ENCODE measurements at places on chromosomes 4 and X.

- no peak for DNase-seq
Observed at GRCh38 chrX:115694028-115694427, 133.1 kb downstream of the PLS3 start.

DNA sequence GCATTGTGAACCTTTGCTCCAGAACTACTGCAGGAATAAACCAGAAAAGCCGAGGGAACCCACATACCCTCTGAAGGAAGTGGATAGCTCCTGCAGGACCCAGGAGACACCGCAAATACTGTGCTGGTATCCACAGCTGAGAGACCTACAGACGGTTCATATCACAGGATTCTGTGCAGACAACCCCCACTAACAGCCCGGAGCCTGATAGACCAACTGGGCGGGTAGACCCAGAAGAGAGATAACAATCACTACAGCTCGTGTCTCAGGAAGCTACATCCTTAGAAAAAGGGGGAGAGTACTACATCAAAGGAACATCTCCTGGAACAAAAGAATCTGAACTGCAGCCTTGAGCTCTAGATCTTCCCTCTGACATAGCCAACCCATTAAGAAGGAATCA lies 150.8 kb downstream of the FRAS1 start:
- no peak for DNase-seq

DNA sequence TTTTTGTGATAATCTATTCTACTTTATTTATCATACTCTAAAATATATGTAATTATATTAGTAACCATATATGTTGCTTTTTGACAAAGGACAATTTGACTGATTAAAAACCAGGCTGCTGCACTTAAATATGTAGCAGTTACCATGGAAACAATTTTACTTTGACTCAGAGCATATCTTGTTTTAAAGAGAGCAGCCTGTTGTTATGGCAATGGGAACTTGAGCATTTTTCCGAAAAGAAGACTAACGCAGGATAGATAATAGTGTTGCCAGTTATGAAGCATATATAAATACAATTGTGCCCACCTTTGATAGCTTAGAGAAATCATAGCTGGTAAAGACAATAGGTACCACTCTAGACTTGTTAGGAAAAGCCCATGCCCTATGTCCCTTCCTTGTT lies 283.0 kb downstream of the GASK1B start:
- DNase-seq = no peak

DNA sequence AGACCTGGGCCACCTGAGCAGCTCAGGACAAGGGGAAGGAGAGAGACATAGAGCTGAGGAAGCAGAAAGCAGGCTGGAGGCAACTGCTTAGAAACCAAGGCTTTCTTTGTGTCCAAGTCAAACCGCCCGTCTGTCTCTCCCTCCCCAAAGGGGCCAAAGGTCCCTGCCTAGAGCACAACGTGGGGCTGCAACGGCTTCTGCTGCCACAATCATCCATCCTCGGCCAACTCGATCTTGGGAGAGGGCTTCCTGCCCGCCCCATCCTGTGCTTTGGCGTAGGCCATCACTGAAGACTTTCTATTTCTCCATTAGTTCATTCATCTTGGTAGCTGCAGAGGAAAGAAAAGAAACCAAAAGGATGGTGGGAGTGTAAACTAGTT lies 1.7 kb upstream of the TREX2 start:
- no peak for DNase-seq

DNA sequence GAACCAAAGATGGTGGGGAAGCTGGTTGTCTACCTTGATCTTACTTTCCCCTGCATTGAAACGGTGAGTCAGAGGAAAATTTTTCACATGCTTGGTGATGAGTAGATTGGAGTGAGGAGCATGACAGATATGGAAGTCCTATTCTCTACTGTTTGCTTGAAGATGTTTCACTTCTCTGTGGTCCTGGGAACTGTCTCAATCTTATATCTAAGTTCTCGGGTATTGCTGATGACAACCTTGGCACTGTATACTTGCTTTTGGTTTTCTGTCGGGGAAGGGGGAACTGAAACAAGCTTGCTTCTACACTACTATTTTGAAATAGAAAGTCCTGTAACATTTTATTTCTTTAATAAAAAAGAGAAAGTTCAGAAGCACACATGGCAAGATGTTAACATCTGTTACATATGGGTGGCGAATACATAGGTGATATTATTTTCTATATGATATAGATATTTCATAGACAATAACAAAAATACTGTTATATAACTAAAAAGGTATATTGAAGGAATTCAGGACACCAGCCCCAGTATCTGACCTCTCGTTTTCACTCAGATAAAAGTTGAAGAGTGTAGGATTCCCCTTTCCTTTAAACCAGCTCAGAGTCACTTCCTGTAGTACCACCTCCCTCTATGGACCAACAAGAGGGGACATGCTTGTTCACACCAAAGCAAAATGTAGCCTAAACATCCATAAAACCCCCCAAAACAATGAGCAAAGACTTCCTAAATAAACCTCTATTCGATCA lies 88.8 kb downstream of the FMR1NB start:
- DNase-seq = no peak

- peak; percentile 29 for DNase-seq
Observed at GRCh38 chr4:76977736-76978350, 28.3 kb downstream of the SEPTIN11 start.

GRCh38 chr4:20126906-20127305 lies 124.8 kb upstream of the SLIT2 start:
- DNase-seq = peak; percentile 30

All from AG20443 (cell line).